ENCODE measurements at places on chromosomes 1 and 21. TPM values are rescaled to one million over a fixed set of nuclear protein-coding genes. Genes with fewer than 3 reads are reported as not detected.

Gene TNFRSF18
- polyA plus RNA-seq: 16.3 TPM

- no peak overlapping the region for H3K27ac ChIP-seq
- H3K4me3 ChIP-seq: no peak overlapping the region
- no peak for DNase-seq
- H3K4me1 ChIP-seq: no peaks in the 10 kb centered on the region
These were observed 96.0 kb upstream of the BTG3 start for GRCh38 chr21:17708522-17709265.

GRCh38 chr1:225774281-225775147 lies 3.1 kb upstream of the SRP9 start:
- peaks cover 4% of the 10 kb centered on the region for H3K36me3 ChIP-seq
- no peak overlapping the region for H3K4me3 ChIP-seq
- H3K27me3 ChIP-seq: no peaks in the 10 kb centered on the region
- no peak for DNase-seq

Gene DRAXIN
- polyA plus RNA-seq: 0.04 TPM

GRCh38 chr21:41737651-41738324 lies 29.1 kb downstream of the RIPK4 start:
- H3K4me1 ChIP-seq: no peaks in the 10 kb centered on the region
- H3K27ac ChIP-seq: no peak overlapping the region
- no peaks in the 10 kb centered on the region for H3K36me3 ChIP-seq
- no peaks in the 10 kb centered on the region for H3K27me3 ChIP-seq

DNA sequence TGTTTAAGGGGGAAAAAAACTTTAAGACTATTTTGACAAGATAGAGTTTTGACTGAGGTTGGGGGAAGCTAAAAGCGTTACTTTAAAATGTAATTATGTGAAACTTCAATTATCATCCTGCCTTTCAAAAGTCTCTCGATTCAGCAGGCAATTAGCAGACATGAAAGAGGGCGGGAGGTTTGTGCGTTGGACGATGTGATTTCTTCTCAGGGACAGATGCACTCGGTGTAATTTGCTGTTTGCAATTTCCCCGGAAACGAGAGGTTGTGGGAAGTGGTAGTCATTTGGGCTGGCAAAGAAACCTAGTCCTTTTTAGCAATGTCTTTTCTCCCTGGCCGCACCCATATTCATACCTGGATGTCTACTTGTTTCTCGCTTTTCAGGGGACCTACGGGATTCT lies 27.1 kb downstream of the KAZN start:
- H3K36me3 ChIP-seq: no peaks in the 10 kb centered on the region
- no peak for DNase-seq
- H3K4me3 ChIP-seq: no peak overlapping the region
- no peak overlapping the region for H3K27ac ChIP-seq
- H3K4me1 ChIP-seq: no peaks in the 10 kb centered on the region

DNA sequence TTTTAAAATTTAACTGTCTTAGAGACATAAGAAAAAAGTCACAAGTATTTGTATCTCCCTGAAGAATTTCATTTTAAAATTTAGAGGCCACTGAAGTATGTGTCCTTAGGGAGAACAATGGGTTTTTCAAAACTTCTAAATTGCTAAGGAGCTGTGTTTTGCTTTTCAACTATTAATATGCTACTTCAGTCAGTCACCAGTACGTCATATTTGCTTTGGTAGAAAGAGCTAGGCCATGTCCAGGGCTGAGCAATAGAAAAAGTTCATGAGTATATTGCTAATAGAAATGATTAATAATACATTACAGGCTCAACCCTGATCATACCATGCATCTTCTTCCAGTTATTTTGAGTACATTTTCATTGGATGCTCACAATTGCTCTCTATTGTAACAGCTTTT lies 1.7 kb upstream of the SGIP1 start:
- H3K36me3 ChIP-seq: no peaks in the 10 kb centered on the region
- peaks cover 45% of the 10 kb centered on the region for H3K27me3 ChIP-seq
- no peak for DNase-seq
- no peak overlapping the region for H3K4me3 ChIP-seq

DNA sequence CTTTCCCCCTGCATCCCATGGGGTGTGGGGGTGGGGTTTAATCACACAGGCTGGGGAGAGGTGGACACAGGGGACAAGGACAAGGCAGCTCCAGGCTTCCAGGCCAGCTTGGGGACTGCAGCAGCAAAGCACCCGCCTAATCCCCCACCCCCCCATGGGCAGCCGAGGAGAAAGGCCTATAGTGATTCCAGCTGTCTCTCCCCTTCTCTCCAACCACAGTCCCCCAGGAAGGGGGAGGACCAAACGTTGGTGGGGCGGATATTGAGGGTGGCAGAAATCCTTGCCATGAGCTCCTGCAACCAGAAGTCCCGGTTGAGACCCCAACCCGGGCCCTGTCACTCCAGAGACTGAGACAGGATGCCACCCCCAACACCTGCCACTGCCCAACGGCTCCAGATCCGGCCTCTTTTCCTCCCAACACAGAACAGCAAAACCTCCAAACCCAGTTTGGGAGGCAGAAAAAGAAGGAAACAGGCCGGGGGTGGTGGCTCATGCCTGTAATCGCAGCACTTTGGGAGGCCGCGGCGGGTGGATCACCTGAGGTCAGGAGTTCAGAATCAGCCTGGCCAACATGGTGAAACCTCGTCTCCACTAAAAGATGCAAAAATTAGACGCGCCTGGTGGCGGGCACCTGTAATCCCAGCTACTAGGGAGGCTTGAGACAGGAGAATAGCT lies 1.7 kb downstream of the EPHA2 start:
- H3K36me3 ChIP-seq: no peaks in the 10 kb centered on the region
- H3K4me1 ChIP-seq: peaks cover 50% of the 10 kb centered on the region
- H3K4me3 ChIP-seq: peak overlapping the region; percentile 61
- peaks cover 13% of the 10 kb centered on the region for H3K27me3 ChIP-seq
- DNase-seq: no peak

DNA sequence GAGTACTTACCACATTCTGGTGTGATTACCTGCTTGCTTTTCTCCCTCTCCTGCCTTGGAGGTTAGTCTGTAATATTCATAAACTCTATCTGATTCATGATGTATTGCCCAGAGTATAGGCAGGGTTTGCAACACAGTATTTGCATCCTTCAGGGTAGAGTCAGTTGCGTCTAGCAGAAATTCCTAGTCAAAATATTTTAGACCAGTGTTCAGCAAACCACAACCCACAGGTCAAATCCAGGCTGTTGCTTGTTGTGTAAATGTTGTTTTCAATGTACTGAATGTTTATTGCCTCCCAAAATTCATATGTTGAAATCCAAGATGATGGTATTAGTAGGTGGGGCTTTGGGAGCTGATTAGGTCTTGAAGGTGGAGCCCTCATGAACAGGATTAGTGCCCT lies 82.9 kb downstream of the NGF start:
- no peaks in the 10 kb centered on the region for H3K36me3 ChIP-seq
- no peaks in the 10 kb centered on the region for H3K4me1 ChIP-seq
- H3K27ac ChIP-seq: no peak overlapping the region
- no peak overlapping the region for H3K4me3 ChIP-seq
- DNase-seq: no peak
- H3K27me3 ChIP-seq: no peaks in the 10 kb centered on the region

Gene OR2T11
- polyA plus RNA-seq: not detected

- H3K27ac ChIP-seq: no peak overlapping the region
- H3K36me3 ChIP-seq: peaks cover 30% of the 10 kb centered on the region
- no peaks in the 10 kb centered on the region for H3K27me3 ChIP-seq
- H3K4me3 ChIP-seq: no peak overlapping the region
- H3K4me1 ChIP-seq: no peaks in the 10 kb centered on the region
These were observed 12.0 kb downstream of the UBE2Q1 start for GRCh38 chr1:154546264-154547063.

DNA sequence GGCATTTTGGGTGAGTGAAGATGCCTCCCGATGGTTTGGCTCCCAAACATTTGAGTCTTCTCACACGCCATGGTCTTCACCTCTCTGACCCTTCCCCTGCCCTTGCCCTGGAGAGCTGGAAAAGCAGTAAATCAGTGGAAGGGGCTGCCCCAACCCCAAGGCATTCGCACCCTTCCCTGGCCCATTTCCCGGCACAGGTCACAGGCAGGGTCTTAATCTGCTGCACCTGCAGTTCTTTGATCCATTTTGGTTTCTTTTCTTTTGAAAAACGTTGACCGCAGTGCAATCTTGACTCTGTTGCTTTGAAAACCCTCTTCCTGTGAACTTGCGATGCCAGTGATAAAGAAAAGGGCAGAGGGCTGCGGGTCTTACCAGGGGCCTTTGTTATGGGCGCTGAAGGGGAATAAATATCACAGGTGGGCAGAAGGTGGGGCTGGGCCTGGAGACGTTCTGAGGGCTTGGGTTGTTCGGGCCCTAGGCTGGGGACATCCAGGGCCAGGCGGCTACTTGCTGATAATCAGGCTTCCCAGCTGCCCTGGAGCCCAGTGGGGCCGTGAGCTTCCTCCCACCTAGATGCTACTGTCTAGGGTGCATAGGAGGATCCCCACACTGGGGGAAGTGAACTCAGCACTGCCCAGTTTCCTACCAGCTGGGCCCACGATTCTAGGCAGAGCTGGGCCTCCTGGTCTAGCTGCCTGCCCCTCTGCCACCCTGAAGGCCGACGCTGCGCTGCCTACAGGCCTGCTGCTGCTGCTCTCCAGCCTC lies 38.6 kb upstream of the EPS8L3 start:
- no peak for DNase-seq
- peak overlapping the region; percentile 58 for H3K27ac ChIP-seq
- H3K4me3 ChIP-seq: no peak overlapping the region
- H3K4me1 ChIP-seq: peaks cover 88% of the 10 kb centered on the region
- H3K36me3 ChIP-seq: no peaks in the 10 kb centered on the region
- no peaks in the 10 kb centered on the region for H3K27me3 ChIP-seq

DNA sequence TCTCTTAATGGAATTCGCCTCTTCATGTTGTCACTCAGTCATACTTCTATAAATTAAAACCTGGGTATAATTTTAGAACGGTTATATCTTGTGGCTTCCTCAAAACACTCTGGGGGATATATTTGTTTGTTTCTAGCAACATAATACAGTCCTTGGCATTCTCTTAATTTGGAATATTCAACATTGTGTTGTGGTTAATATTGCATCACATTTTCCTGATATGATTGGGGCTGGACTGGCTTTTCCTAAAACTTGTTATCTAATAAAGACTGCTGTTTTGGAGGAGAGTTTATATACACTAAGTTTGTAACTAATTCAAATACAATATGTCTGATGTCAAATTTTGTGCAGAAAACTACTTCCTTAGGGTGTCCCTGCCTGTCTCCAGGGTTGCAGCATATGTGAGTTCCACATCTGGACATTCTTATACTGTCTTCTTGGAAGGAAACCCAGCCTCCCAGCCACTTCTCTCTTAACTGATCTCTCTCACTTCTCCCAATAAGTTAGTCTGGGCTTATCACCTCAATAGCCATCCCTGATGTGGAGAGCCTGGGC lies 892.6 kb downstream of the MRPL39 start:
- H3K4me3 ChIP-seq: no peak overlapping the region
- H3K36me3 ChIP-seq: no peaks in the 10 kb centered on the region
- no peak overlapping the region for H3K27ac ChIP-seq
- no peaks in the 10 kb centered on the region for H3K27me3 ChIP-seq
- DNase-seq: no peak
- no peaks in the 10 kb centered on the region for H3K4me1 ChIP-seq

- no peaks in the 10 kb centered on the region for H3K27me3 ChIP-seq
- H3K27ac ChIP-seq: peak overlapping the region; percentile 75
- no peaks in the 10 kb centered on the region for H3K36me3 ChIP-seq
- no peaks in the 10 kb centered on the region for H3K4me1 ChIP-seq
- DNase-seq: no peak
- no peak overlapping the region for H3K4me3 ChIP-seq
These were observed 103.5 kb downstream of the RPE65 start for GRCh38 chr1:68346188-68346808.

Gene CYP4Z1
- polyA plus RNA-seq: not detected

Gene TNFRSF25
- 147 TPM for polyA plus RNA-seq

GRCh38 chr1:145974721-145975120 lies 10.2 kb downstream of the POLR3GL start:
- DNase-seq: no peak
- H3K4me3 ChIP-seq: no peak overlapping the region
- H3K36me3 ChIP-seq: no peaks in the 10 kb centered on the region
- no peaks in the 10 kb centered on the region for H3K27me3 ChIP-seq
- H3K27ac ChIP-seq: no peak overlapping the region
- peaks cover 28% of the 10 kb centered on the region for H3K4me1 ChIP-seq
